ENCODE measurements at places on chromosomes 5 and 9.

GRCh38 chr9:131731237-131731636 is 8.6 kb downstream of the RAPGEF1 start:
- peak; percentile 20 for DNase-seq

- peak; percentile 59 for DNase-seq
Observed at GRCh38 chr9:15927161-15927560, 374.3 kb downstream of the CCDC171 start.

GRCh38 chr5:151864061-151864748 is 60.4 kb downstream of the GLRA1 start:
- no peak for DNase-seq

DNA sequence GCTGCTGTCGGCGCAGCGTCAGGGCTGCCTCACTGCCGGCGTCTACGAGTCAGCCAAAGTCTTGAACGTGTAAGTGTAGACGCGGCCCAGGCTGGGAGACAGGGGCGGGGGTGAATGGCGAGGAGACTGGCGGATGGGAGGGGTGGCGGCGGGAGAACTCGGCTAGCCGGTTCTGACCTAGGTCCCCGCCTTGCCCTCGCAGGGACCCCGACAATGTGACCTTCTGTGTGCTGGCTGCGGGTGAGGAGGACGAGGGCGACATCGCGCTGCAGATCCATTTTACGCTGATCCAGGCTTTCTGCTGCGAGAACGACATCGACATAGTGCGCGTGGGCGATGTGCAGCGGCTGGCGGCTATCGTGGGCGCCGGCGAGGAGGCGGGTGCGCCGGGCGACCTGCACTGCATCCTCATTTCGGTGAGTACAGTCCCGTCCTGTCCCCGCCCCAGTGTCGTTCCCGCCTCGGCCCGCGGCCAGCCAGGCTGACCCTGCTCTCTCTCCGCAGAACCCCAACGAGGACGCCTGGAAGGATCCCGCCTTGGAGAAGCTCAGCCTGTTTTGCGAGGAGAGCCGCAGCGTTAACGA is 745 bp downstream of the GADD45G start:
- DNase-seq: peak; percentile 39

DNA sequence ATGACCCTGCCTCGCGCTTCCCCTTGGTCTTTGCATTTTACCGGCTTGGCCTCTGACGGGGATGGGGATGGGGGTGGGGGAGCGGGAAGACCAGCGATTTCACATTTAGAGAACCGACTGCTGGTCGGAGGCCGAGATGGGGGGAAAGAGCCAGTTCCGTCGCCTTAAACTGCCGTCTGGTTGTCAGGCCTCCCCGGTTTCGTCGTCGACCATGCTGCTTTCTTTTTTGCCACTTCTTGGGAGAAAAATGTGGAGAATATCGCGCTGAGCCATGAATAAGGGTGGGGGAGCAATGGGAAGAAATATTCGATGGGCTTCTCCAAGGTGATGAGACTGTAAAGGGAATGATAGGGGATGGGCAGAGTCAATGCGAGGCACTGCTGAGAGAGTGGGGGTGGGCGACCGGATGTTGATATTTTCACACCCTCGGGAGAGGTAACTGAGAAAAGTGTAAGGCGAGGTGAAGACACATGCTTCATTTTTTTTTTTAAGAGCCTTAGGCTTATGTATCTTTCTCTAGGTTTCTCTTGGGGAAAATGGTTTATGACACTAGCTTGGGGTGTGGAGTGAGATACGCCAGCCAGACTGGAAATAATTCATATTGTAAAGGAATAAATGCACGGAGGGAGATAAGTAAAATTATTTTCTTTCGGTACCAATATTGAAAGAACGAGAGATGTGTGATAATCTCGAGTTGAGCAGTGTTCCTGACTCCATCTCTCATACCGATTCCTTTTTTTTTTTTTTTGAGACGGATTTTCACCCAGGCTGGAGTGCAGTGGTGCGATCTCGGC is 1.1 kb downstream of the KIF2A start:
- peak; percentile 41 for DNase-seq

DNA sequence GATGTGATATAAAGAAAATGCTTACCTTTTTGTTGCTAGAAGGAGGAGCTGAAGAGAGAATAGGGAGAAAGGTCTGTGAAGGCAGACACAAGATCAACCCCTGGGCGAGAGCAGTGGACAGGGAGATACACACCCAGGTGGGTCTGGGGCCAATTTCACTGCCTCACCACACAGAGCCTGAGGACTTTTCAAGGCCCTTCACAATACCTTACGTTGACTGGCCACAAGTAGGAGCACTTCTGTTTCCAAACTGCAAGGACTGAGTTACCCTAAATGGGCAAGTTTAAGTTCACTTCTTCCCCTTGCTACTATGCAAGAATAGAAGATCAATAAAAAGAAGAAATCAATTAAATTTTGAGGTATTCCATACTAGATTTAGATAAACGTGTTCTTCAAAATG is 174.5 kb upstream of the SLC12A2 start:
- peak; percentile 68 for DNase-seq

DNA sequence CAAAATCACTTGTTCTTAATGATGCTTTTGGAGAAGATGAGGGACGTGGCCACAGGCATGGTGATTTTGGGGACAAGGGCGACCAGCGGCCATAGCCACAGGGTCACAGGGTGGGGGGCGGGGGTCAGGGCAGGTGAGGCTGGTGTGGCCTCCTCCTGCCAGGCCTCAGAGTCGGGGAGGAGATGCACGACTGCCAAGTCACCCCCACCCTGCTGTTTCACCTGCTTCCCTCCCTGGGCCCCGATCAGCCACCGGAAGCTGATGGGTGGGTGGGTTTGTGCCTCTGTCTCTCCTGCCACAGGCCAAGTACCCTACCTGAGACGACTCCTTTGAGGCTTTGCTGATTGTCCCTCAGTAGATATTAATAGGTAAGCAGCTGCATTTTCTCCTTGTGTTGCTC is 199.3 kb downstream of the PAX5 start:
- DNase-seq: no peak
